ENCODE measurements at places on chromosomes 16 and 17.

DNA sequence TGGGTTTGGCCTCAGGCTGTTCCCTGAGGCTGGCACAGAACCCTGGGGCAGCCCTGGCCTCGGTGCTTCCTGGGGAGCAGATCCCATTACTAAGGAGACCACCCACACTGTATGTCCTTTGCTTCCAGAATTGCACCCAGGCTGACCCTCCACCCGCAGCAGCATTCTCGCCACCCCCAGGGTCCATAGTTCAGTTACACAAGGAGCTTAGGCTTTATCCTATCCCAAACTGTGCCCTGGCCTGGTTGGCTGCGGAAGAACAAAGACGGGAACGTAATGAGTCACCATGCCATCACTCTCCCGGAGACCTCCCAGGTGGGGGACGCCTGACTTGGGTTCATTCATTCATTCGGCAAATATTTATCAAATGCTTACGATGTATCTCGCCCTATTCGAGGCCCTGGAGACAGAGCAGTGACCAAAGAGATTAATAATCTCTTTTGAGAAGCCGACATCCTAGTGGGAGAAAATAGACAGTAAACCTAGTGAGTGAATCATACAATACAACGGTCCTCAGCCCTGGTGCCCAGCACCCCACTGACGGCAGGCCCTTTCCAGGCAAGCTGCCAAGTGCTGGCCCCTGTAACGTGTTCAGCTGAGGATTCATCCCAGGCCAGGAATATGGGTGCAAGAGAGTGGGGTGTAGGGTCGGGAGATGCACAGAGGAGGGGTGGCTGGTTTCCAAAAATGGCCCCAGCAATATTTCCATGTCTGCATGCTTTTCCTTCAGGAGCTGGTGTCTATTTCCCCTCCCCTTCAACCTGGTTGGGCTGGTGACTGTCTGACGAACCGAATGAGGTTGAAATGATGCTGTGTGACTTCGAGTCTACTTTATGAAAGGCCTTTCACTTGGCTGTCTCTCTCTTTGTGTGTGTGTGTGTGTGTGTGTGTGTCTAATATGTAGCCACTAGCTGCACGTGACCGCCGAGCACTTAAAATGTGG lies 134.2 kb downstream of the MGAT5B start:
- DNase-seq = no peak

- no peak for DNase-seq
These were observed 39.6 kb downstream of the CYLD start for GRCh38 chr16:50781518-50781917.

GRCh38 chr17:50775926-50776325 lies 8.6 kb upstream of the ANKRD40CL start:
- DNase-seq = no peak

DNA sequence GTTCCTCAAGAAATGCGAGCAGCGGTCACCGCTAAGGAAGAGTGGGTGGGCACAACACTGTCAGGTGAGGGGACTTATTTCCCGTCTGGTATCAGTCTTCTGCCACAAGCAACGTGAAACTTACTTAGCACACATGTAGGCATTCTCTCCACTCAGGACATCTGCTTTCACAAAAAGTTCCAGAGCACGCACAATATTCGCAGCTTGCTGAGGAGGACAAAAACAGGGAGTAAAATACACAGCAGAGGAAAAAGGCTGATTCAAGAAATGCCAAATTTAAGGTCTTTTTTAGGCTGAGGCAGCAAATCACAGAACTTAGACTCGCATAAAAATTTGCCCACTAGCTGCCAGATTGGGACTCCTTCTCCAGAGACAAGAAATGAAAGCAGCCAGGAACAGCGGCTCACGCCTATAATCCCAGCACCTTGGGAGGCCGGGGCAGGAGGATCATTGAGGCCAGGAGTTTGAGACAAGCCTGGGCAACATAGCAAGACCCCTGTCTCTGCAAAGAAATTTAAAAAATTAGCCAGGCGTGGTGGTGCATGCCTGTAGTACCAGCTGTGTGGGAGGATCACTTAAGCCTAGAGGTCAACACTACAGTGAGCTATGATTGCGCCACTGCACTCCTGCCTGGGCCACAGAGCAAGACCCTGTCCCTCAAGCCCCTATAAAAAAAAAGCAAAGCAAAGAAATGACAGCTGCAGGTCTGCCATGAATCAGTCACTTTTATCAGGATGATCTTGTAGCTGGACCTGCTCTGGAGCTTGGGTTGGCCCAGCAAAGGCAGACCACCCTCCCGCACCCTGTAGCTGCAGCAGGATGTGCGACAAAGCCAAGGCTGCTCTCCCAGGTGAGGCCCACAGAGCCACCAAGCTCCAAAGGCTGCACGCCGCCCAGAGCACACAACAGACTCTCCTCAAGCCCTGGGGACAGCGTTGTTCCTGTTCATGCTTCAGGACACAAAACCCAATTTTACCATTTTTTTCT lies 20.5 kb downstream of the USP36 start:
- DNase-seq = no peak

DNA sequence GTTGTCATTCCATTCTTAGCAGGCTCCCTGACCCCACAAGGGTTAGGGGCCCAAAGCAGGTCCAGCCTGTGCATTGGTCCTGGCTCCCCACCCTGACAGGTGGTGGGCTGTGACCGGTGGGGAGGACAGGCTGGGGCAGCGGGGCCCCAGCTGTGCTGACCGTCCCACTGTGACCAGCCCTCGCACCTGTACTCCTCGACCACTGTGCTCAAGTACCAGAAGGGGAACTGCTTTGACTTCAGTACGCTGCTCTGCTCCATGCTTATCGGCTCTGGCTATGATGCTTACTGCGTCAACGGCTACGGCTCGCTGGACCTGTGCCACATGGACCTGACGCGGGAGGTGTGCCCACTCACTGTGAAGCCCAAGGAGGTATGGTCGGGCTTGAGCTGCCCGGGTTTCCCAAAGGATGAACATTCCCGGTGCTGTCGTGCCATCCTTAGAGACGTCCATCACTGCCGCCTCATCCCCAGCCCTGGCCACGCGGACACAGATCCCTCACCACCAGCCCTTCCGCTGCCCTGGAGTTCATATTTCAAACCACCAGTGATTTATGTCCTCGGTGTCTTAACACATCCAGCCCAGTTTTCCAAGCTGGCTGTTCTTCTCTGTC lies 7.3 kb downstream of the DRC7 start:
- no peak for DNase-seq

- DNase-seq = no peak
These were observed 23.9 kb upstream of the CAPNS2 start for GRCh38 chr16:55542459-55543082.

DNA sequence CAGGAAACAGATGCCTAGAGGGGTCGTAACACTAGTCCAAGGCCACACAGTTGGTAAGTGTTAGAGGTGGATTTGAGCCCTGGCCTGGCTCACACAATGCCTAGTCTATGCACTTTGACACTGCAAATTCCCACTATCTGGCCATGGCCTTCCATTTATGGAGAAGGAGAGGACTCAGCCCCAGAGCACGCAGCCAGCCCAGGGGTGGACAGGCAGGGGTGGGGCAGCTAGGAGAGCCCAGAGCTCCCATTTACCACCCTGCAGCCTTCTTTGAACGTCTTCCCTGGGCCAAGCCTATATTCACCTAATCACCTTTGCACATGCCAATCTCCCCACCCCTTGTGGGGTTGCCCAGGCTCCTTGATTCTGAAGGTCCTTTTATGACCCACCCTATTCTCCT lies 81.2 kb downstream of the DYNLRB2 start:
- no peak for DNase-seq

- DNase-seq = no peak
These were observed at the start of gene IGF2BP1 for GRCh38 chr17:48997103-48997826. Gene IGF2BP1 (plus strand): TSS chr17:48997385. CDS start chr17:48997746, 361 bp downstream.

- no peak for DNase-seq
These were observed 24.5 kb upstream of the SUPT4H1 start for GRCh38 chr17:58376472-58377000.

GRCh38 chr17:48835971-48836370 lies 5.1 kb downstream of the CALCOCO2 start:
- DNase-seq = no peak

- DNase-seq = no peak
These were observed at the start of gene KRT24 for GRCh38 chr17:40703652-40704051. Gene KRT24 (minus strand): TSS chr17:40703752. CDS start chr17:40703693, 59 bp downstream.

DNA sequence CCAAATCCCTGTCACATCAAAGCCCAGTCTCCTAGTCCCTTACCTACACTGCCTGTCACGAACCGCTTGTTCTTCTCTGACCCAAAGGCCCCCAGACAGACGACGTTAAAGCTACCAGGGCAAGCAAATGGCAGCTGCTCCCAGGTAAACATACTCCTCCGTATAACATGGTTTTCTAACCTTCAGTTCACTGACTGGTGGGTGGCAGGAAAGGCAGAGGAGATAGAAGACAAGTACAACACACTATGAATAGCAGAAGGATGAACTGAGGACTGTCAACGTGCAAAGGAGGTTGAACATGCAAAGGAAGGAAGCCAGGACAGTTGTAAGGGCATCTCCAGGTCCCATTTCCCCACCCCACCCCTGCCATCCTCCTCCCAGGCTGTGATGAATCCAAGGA lies 449.8 kb downstream of the SHISA9 start:
- DNase-seq = no peak

DNA sequence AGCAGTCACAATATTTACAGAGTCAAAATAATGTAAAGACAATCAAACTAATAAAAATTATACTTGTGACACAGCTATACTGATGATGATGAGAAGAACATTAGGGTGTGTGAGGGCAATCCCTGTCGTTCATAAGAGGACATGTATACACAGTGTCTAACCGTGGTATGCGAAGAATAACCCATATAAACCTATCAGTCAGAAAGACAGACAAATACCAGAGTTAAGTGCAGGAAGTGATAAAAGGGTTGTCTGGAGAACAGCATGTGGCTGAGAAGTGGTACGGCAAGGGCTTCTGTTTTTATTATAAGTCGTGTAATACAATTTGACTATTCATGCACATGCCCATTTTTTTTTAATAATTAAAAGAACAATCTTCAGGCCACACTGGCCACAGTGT lies 46.7 kb downstream of the LMF1 start:
- no peak for DNase-seq

GRCh38 chr17:45432405-45433158 lies at the start of gene ARHGAP27:
Gene ARHGAP27 (minus strand): TSS chr17:45432870. CDS start chr17:45430279, 2,591 bp downstream.
- no peak for DNase-seq

- DNase-seq = no peak
These were observed 8.4 kb downstream of the FOXK2 start for GRCh38 chr17:82527898-82528297.

- no peak for DNase-seq
These were observed 42.0 kb downstream of the PLD6 start for GRCh38 chr17:17164156-17164555.

GRCh38 chr16:46986896-46987295 lies 13.4 kb upstream of the DNAJA2 start:
- DNase-seq = no peak

DNA sequence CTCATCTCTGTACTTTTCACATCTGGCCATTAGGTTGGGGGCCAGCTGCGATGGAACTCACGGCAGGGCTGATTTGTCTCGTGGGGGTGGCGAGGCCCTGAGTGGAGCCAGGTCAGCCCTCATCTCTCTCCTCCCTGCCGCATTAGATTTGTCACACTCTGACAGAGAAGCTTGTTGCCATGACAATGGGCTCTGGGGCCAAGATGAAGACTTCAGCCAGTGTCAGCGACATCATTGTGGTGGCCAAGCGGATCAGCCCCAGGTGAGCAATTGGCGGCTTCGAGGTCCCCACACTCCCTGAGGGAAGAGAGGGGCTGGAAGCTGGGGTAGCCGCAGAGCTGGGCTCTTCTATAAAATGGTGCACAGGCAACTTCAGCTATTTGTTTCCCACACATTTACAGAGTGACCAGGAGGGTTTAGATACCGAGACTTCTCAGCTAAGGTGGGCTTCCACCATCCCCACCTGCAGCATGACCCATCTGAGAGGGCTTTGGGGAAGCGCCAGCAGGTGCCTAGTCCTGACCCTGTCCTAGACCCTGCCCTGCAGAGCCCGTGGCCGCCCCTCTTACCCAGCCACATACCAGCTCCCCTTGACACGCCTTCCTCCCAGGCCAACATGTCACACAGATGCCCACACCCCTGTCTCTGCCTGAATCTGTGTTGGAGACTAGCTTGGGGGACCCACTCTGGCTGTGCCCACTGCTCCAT lies 8.4 kb downstream of the TMEM98 start:
- DNase-seq = no peak

GRCh38 chr16:85357924-85358505 lies 245.7 kb upstream of the CIBAR2 start:
- DNase-seq = no peak

DNA sequence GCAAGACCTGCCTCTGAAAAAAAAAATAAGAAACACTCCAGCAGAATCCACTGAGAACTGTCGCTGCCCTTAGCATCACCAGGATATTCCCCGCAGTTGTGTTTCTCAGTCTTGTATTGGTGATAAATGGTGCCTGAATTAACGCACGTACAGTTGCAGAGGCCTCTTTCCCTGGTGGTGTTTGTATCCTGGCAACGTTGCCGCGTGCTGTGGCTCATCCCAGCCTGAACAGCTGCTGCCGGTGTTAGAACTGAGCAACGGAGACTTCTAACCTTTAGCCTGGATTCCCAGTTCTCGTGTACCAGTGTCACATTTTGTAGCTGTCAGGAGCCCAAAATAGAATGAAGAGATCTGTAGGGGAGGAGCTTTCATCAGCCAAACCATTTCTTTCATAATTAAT lies 4.8 kb downstream of the MLYCD start:
- no peak for DNase-seq

DNA sequence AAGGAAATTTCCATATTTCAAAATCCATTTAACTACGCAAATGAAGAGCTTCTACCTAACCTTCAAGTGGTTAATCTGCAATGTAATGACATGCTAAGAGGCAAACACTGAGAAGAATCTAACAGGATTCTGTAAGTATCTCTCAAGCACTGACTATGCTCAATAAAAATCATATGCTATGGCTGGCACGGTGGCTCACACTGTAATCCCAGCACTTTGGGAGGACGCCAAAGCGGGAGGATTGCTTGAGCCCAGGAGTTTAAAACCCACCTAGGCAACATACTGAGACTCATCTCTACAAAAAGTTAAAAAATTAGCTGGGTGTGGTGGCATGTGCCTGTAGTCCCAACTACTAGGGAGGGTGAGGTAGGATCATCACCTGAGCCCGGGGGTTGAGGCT lies 32.7 kb downstream of the GNA13 start:
- no peak for DNase-seq

GRCh38 chr17:9037736-9038135 lies 16.4 kb downstream of the NTN1 start:
- DNase-seq = no peak

- no peak for DNase-seq
These were observed 216.0 kb downstream of the C16orf78 start for GRCh38 chr16:49589544-49590031.

DNA sequence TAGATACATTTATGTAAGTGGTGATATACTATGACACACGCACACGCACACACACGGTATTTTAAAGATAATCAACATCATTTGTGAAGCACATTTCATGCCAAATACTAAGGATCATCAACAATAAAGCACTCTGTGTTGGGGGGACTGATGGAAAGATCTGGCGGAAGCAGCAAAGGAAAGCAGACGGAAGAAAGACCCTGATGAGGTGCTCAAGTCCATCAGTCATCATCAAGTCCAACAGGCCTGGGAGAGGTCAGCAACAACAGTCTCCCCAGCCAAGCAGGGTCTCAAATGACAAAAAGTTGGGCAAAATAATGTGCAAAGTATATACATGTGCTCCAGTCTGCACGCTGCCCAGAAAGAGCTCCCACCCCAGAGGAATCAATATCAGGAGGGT lies 55.5 kb downstream of the HIC1 start:
- DNase-seq = no peak
